Bronchial epithelial cell (primary cell): ENCODE measurements at places on chromosomes 16 and 17.
A peak's percentile ranks its signal among the peaks of the same experiment; 100 is the strongest.

- peak; percentile 56 for DNase-seq
These were observed 445 bp upstream of the DBNDD1 start for GRCh38 chr16:90019543-90020259.

DNA sequence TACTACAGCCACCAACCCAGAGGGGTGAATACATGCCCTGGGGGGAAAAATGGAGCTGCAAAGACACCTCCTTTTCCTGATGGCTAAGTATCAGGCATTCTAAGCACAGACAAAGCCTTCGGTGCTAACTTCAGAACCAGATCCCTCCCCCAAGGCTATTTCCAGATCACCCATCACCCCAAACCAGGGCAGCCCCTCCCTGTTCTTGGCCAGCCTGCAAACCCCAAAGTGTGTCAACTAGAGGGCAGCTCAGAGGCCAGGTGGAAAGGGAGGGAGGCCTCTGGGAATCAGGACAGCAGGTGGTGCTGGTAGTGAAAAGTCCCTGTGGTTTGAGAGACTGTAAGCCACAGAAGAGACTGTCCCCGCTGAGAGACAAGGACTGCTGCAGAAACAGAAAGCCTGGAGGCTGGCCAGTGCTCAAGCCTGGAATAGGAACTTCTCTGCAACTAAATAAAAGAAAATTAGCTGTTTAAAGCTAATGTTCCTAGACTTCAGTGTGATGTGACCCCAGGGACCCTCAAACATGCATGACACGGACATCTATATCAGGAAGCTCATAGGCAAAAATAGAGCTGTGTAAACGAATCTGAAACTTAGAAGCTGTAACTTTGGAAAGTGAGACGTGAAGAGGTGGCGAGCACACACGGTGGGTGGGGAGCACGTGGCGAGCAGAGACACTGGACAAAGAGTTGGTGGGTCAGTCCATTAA, 9.1 kb downstream of the TUBG1 start:
- peak; percentile 57 for DNase-seq

DNA sequence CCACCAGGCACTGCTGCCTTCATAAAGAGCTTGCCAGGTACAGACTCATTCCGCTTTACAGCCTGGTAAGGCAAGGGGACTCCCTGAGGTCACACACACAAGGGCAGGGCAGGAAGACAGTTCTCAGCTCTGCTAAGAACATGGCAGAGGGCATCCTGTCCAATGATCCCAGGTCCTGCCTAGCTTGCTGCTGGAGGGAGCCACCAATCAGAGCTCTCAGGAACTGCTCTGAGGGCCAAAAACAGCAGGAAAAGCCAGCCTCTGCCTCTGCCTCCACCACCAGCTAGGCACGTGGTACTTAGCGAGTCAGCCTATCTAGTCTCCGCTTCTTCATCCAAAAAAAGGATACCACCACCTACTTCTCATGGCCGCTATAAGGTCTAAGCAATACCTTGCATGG, 66.1 kb downstream of the GTF3C1 start:
- no peak for DNase-seq

GRCh38 chr16:86716649-86717048, 138.3 kb downstream of the FOXL1 start:
- peak; percentile 33 for DNase-seq

DNA sequence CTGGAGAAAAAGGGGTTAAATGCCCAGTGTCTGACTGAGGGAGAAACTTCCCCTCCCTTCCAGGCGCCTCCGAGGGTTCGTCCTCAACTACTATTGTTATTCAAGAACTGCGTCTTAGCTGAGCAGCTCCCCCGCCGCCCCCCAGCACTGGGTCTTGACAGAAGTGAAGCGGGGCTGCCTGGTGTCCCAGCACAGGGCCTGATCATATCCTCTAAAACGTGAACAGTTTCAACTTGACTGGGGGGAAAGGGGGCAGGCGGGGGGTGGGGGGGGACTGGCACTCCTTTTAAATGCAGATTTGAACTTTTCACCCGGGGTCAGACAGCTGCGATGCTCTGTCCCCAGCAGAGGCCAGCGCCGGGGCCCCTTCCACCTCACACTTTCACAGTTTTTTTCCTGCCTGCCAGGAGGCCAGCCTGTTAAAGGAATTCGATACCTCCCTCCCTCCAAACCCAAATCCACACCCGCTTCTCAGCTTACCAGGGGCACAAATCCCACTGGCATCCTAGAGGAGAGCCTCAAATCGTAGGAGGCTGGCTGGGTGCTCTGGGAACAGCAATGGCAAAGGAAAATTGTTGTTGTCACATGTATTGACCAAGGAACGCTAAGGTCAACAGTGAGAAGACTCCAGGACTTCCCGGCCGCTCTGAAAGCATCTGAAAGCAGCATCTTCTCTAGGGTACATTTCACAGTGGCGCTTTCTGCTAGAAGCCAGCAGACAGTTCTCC, 14.5 kb downstream of the ZFHX3 start:
- no peak for DNase-seq
